CD8-positive, alpha-beta T cell (primary cell): ENCODE measurements at places on chromosomes 16 and 17. TPM values are rescaled to one million over a fixed set of nuclear protein-coding genes. Genes with fewer than 3 reads are reported as not detected.

The IGSF6 gene
- not detected for total RNA-seq

The HSD11B2 gene
- not detected for total RNA-seq

The KLHL10 gene
- total RNA-seq, result not detected

The CSH2 gene
- not detected for total RNA-seq

The ABCA5 gene
- total RNA-seq, result 21.8 TPM

The KRTAP3-1 gene
- total RNA-seq, result not detected

The CHP2 gene
- total RNA-seq, result not detected

The MSLN gene
- not detected for total RNA-seq

The DCTPP1 gene
- total RNA-seq, result 4.0 TPM

The ITGAX gene
- total RNA-seq, result 1.7 TPM

The CD300C gene
- total RNA-seq, result not detected

The SOST gene
- total RNA-seq, result not detected

The KREMEN2 gene
- not detected for total RNA-seq

The PRSS27 gene
- 0.53 TPM for total RNA-seq

The IKZF3 gene
- 57.3 TPM for total RNA-seq

The EXOC7 gene
- 97.3 TPM for total RNA-seq

The PNMT gene
- total RNA-seq, result not detected

The FA2H gene
- not detected for total RNA-seq

The ATP2A1 gene
- 0.24 TPM for total RNA-seq

The HASPIN gene
- 0.38 TPM for total RNA-seq

The SLC5A11 gene
- total RNA-seq, result 1.3 TPM

The ZG16B gene
- total RNA-seq, result not detected

The USP43 gene
- 0.30 TPM for total RNA-seq

The CCL4 gene
- 26.2 TPM for total RNA-seq

The KRTAP4-4 gene
- not detected for total RNA-seq

The CLEC3A gene
- not detected for total RNA-seq

The KRT14 gene
- total RNA-seq, result not detected

The BHLHA9 gene
- not detected for total RNA-seq

The CACNA1G gene
- not detected for total RNA-seq

The DNAAF8 gene
- total RNA-seq, result not detected

The HBA1 gene
- 0.68 TPM for total RNA-seq

The GEMIN4 gene
- 19.2 TPM for total RNA-seq

The PTGES3L gene
- 0.81 TPM for total RNA-seq

The CYB5B gene
- total RNA-seq, result 16.2 TPM

The KRT20 gene
- total RNA-seq, result not detected

The ESRP2 gene
- total RNA-seq, result not detected

The TBC1D3C gene
- total RNA-seq, result not detected
